ENCODE measurements at places on chromosomes 11 and 22.
A peak's percentile ranks its signal among the peaks of the same experiment; 100 is the strongest.

GRCh38 chr11:2574043-2574552, 125.7 kb downstream of the KCNQ1OT1 start:
- H3K4me3 ChIP-seq = no peak overlapping the region
- DNase-seq = no peak
- no peaks in the 10 kb centered on the region for H3K27me3 ChIP-seq
- no peaks in the 10 kb centered on the region for H3K4me1 ChIP-seq

DNA sequence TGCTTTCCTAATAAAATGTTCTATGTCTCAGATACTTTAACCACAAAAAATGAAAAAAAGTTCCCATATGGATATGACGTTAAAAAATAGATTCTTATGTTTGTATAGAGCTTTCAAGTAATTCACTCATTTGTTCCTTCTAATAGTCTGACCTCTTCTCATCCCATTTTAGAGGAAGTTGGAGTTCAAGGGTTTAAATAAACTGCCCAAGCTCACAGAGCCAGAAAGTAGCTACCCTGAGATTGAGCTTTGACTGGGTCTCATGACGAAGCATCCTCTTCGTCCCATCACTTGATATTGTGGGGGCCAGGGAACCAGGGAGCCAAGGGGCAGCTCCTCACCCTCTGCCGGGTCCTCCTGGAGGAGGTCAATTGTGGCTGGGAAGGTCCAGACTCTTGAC, 116.3 kb downstream of the CCDC81 start:
- no peak for DNase-seq
- no peaks in the 10 kb centered on the region for H3K36me3 ChIP-seq
- H3K4me3 ChIP-seq = no peak overlapping the region
- no peak overlapping the region for H3K27ac ChIP-seq
- no peaks in the 10 kb centered on the region for H3K4me1 ChIP-seq
- peaks cover 3% of the 10 kb centered on the region for H3K27me3 ChIP-seq

- no peak overlapping the region for H3K4me3 ChIP-seq
- peaks cover 4% of the 10 kb centered on the region for H3K27me3 ChIP-seq
- H3K36me3 ChIP-seq = no peaks in the 10 kb centered on the region
- H3K4me1 ChIP-seq = no peaks in the 10 kb centered on the region
These were observed 6.9 kb upstream of the GAL start for GRCh38 chr11:68677432-68677831.

DNA sequence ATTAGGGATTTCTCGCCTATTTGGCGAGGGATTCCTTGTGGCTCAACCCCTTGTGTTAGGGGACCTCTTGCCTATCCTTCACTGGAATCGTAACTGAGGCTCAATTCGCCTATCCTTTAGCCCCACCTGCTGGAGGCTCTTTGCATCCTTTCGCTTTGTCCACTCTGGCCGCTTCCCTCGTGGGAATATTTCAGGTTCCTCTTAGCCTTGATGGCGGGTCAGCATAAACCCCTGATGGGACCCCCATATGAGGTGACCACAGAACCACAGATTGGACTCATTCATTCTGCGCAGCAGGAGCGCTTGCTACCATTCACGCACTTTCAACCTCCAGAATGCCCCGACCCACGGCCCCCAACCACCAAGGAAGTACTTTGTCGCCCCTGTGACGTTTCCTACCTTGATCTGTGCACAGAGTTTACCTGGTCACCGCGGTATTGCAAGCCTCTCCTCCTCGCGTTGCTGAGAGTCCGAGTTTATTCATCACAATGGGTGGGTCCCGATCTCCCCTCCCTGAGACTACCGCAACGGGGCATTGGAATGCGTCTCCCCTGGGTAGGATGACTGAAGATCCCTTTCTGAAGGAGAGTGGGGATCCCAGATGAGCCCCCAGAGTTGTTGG, at the start of gene OR52N2:
TSS of gene OR52N2 (plus strand) at position 425 of the 622 bp plus-strand sequence. CDS start 11,412 bp downstream, outside the sequence.
- no peaks in the 10 kb centered on the region for H3K36me3 ChIP-seq
- peak within 1 kb of the TSS; percentile 49 for H3K27ac ChIP-seq
- H3K27me3 ChIP-seq = peaks cover 8% of the 10 kb centered on the region

DNA sequence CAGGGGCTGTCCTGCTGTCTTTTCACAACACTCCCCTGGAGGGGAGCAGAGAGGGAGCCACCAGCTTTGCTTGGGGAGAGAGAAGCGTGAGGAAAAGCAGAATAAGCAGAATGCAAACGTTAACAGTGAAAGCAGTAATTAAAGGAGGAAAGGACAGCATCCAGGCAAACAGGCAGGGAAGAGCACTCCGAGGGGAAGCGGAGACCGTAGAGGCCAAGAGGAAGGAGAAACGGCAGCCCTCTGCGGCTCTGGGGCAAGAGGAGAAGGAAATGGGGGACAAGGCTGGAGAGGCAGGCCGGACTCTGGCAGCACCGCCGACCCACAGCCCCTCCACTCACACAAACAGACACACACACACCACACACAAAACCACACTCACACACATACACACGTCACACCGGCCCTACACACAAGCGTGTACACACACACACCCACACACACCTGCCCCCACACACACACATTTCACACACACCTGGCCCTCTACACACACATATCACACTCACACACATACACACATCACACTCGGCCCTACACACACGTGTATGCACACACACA, 449.8 kb downstream of the SOX6 start:
- no peak overlapping the region for H3K4me3 ChIP-seq
- no peak overlapping the region for H3K27ac ChIP-seq
- no peaks in the 10 kb centered on the region for H3K27me3 ChIP-seq

DNA sequence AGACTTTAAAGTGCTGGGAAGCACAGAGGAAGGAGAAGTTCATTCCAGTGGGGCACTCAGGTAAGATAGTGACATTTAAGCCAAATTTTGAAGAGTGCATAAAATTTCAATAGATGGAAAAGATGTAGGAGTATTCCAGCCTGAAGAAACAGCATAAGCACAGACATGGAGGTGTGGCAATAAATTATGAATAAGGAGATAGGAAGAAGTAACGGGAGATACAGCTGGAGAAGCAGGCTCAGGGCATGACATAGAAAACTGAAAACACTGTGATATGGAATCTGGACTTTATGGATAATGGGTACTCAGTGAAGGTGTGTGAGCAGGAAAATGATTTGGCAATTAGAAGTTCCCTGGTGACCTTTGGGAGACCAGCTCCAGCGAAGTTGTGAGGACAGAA, 33.3 kb downstream of the P4HA3 start:
- no peaks in the 10 kb centered on the region for H3K36me3 ChIP-seq
- no peak for DNase-seq
- H3K4me3 ChIP-seq = no peak overlapping the region
- H3K27ac ChIP-seq = no peak overlapping the region

GRCh38 chr11:65452806-65453490, 30.4 kb downstream of the NEAT1 start:
- H3K27ac ChIP-seq = peak overlapping the region; percentile 45
- no peaks in the 10 kb centered on the region for H3K36me3 ChIP-seq
- peaks cover 36% of the 10 kb centered on the region for H3K4me1 ChIP-seq

DNA sequence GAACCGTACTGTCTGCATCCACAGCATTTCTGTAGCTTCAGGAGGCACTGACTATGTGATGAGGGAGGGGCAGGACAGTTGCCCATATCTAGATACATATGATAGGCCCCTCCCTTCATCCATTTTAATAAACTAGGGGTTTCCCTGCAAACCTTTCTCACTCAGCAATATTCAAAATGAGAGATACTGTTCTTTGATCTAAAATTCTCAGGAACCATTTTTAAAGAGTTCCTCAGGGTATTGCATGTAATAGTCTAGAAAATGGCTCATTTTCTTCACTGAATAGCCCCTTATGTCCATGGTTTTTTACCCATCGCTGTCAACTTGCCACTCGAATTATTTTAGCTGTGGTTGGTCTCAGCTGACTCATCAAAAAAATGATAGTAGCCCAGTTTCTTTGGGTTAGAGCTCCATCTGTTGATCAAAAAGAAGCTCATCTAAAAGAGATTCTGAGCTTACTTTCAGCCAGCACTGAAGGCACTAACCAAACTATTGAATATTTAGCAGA, 37.0 kb upstream of the DNAJB7 start:
- H3K27ac ChIP-seq = peak overlapping the region; percentile 88
- no peaks in the 10 kb centered on the region for H3K27me3 ChIP-seq
- H3K4me3 ChIP-seq = peak overlapping the region; percentile 20
- H3K4me1 ChIP-seq = peaks cover 14% of the 10 kb centered on the region
- H3K36me3 ChIP-seq = no peaks in the 10 kb centered on the region
- peak; percentile 41 for DNase-seq

DNA sequence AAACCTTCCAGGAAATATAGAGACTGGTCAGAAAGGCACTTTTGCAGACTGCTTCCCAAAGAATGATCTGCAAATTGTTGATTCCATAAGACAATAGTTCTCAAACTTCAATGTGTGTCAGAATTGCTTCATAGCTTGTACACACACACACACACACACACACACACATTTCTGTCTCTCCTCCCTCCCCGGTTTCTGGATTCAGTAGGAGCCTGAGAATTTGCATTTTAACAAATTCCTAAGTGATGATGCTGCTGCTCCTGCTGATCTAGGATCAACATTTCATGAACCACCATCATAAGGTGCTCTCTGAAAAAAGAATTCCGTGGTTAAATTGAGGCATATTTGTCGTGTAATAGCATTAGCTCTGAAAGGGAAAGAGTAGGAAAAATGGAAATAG, 35.3 kb upstream of the FZD4 start:
- no peaks in the 10 kb centered on the region for H3K36me3 ChIP-seq
- no peak for DNase-seq
- H3K27ac ChIP-seq = no peak overlapping the region
- H3K27me3 ChIP-seq = peaks cover 2% of the 10 kb centered on the region
- no peak overlapping the region for H3K4me3 ChIP-seq
- H3K4me1 ChIP-seq = no peaks in the 10 kb centered on the region

GRCh38 chr11:116927163-116927974, 89.9 kb upstream of the APOA1 start:
- H3K27ac ChIP-seq = peak overlapping the region; percentile 74
- peaks cover 17% of the 10 kb centered on the region for H3K36me3 ChIP-seq
- peak; percentile 68 for DNase-seq
- peaks cover 76% of the 10 kb centered on the region for H3K4me1 ChIP-seq

DNA sequence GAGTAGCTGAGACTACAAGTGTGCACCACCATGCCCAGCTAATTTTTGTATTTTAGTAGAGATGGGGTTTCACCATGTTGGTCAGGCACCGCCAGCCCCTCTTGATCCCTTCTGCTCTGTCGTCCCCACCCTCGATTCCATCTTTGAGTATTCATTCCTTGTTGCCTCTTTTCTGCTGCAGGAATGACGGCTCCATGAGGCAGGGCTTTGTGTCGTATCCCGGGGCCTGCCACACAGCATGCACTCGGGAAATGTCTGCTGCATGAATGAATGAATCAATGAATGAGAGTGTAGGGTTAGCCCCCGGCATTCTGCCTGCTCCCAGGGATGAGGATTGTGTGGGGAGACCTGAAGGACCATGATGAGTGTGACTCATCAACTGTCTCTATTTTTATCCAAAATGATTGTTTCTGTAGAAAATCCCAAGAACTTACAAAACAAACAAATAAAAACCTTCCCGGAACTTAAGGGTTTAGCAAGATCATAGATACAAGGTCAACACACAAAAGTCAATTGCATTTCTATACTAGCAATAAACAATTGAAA, 54.6 kb upstream of the SLC22A12 start:
- H3K27me3 ChIP-seq = peaks cover 32% of the 10 kb centered on the region
- no peak overlapping the region for H3K27ac ChIP-seq
- no peak overlapping the region for H3K4me3 ChIP-seq
- no peaks in the 10 kb centered on the region for H3K36me3 ChIP-seq
- no peak for DNase-seq
- H3K4me1 ChIP-seq = no peaks in the 10 kb centered on the region

DNA sequence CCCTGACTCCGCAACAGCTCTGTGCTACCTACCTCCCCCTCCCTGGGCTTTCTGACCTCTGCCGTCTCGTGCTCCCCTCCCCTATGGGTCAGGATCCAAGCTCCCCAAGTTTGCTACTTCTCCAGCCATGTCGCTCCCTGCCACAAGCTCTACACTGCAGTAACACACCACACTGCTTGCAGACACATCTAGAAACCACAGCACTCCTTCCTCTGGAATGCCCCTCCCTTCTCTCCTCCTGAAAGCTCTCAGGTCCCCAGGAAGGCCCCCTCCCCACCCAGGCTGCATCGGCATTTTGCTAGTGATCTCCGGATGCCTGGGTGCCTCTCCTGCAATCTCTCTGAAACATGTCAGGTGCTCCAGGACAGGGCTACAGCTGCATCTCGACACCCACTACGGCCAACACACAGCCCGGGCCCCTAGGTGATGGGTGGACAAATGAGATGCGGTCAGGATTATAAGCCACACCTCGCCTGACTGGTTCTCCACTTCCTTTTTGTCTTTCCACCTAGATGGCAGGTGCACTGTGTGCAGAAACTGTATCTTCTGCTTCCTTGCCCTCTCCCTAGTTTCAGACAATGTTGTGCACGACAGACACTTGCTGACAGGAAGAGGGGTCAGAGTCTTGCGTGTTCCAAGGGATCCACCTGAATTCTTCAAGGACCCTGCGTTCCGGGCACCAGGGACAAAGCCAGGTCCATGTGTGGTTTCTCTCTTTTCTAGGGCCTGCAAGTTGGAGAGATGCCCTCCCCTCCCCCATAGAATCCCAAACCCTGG, 22.9 kb downstream of the RPUSD4 start:
- H3K4me3 ChIP-seq = no peak overlapping the region
- no peaks in the 10 kb centered on the region for H3K27me3 ChIP-seq
- no peak for DNase-seq
- no peaks in the 10 kb centered on the region for H3K4me1 ChIP-seq
- no peak overlapping the region for H3K27ac ChIP-seq

GRCh38 chr11:34773211-34773610, 143.0 kb downstream of the APIP start:
- no peaks in the 10 kb centered on the region for H3K4me1 ChIP-seq
- H3K27ac ChIP-seq = no peak overlapping the region
- H3K27me3 ChIP-seq = peaks cover 24% of the 10 kb centered on the region
- H3K36me3 ChIP-seq = no peaks in the 10 kb centered on the region
- no peak for DNase-seq

- H3K27me3 ChIP-seq = peaks cover 4% of the 10 kb centered on the region
- H3K36me3 ChIP-seq = no peaks in the 10 kb centered on the region
- H3K4me1 ChIP-seq = no peaks in the 10 kb centered on the region
These were observed 140.8 kb downstream of the PKNOX2 start for GRCh38 chr11:125305345-125305744.

GRCh38 chr11:3357302-3357701, 21.6 kb downstream of the ZNF195 start:
- no peak overlapping the region for H3K27ac ChIP-seq
- H3K27me3 ChIP-seq = no peaks in the 10 kb centered on the region
- peaks cover 60% of the 10 kb centered on the region for H3K36me3 ChIP-seq
- no peak for DNase-seq
- H3K4me3 ChIP-seq = no peak overlapping the region

GRCh38 chr11:66391322-66391721, 19.8 kb upstream of the SLC29A2 start:
- peaks cover 4% of the 10 kb centered on the region for H3K4me1 ChIP-seq
- no peak for DNase-seq
- H3K27ac ChIP-seq = no peak overlapping the region
- peaks cover 4% of the 10 kb centered on the region for H3K27me3 ChIP-seq
- no peak overlapping the region for H3K4me3 ChIP-seq

GRCh38 chr22:45645526-45646414, 25.9 kb upstream of the ATXN10 start:
- H3K27me3 ChIP-seq = peaks cover 27% of the 10 kb centered on the region
- H3K27ac ChIP-seq = no peak overlapping the region
- H3K36me3 ChIP-seq = no peaks in the 10 kb centered on the region
- H3K4me1 ChIP-seq = peaks cover 3% of the 10 kb centered on the region

Measured in activated CD4-positive, alpha-beta memory T cell treated with anti-CD3 and anti-CD28 coated beads for 36 hours (primary cell).